Putamen (tissue), 1 donor: ENCODE measurements at places on chromosomes 5 and 9.

GRCh38 chr9:4277531-4277991, 22.3 kb downstream of the GLIS3 start:
- DNase-seq = no peak

- DNase-seq = no peak
These were observed 1.7 kb upstream of the DPH7 start for GRCh38 chr9:137580209-137580953.

DNA sequence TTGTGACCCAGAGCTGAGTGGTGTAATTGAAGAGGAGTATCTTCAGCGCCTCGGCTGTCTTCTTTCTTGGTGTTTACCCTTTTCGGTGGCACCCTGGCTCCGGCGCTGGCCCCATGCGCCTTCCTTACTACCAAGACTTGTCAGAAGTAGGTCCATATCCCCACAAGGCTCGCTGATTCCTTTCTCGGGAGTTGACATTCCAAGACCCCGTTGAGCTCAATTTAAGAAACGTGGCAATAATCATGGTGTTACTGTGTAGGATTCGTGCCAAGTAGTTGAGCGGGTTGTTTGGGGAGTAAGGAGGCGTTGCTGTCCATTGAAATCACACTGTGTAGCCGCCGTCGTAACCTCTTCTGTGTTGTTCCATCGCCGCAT, 795 bp downstream of the NDUFAF2 start:
- no peak for DNase-seq

- DNase-seq = no peak
These were observed 1.3 kb downstream of the TNC start for GRCh38 chr9:115116421-115117284.

DNA sequence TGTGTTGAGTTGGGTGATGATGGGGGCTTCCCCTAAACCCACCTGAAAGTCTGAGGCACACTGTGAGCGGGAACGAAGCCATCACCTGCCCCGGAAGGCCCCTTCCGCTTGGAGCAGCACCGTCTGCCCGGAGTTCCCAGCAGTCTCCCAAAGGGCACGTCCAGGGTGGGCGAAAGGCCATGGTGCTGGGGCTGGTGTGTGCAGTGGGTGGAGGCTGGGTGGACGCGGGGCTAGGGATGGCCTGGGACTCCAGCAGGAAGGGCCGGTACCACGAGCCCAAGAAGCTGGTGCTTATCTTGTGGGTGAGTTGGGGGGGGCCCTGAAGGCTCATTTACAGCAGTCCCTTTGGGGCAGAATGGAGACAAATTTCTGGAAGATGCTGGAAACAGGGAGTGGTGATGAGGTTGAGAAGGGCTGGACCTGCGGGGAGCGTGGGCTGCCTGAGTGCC, 4.6 kb downstream of the FLT4 start:
- DNase-seq = no peak
